ENCODE measurements at places on chromosomes 6 and 20.

DNA sequence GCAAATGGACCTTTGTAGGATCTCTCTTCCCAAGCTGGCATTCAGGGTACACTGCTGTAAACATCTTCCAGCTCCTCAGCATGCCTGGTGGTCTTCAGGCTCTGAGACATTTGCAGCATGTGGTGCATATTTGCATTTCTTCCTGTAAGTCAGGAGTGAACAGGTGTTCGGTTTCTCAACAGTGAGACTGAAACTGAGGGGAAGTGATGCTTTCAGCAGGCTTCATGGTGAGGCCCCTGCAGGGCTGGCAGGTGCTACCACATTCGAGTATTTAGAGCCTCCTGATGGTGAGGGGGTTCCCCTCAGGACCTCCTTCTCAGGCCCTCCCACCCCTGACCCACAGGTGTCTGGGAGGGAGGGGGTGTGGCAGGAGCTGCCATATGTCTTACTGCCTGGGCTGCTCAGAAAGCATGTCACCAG, 15.1 kb downstream of the MYBL2 start:
- no peak for DNase-seq

DNA sequence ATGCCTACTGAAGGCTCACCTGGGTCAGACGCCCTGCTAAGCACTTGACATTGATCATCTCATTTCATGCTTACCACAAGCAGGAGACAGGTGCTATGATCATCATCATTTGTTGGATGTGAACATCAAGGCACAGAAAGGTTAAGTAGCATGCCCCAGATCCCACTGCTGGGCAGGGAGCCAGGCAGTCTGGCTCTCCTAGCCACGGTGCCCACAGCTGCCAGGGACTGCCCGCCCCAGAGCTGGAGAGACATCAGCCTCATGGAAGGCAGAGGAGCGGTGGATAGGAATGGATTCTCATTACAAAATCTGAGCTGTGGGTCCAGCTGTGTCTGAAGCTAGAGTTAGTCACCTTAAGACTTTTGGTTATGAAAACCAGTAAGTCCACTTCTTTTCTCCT, 3.6 kb downstream of the SULF2 start:
- no peak for DNase-seq

GRCh38 chr20:11826334-11826733, 91.4 kb upstream of the BTBD3 start:
- DNase-seq = no peak

DNA sequence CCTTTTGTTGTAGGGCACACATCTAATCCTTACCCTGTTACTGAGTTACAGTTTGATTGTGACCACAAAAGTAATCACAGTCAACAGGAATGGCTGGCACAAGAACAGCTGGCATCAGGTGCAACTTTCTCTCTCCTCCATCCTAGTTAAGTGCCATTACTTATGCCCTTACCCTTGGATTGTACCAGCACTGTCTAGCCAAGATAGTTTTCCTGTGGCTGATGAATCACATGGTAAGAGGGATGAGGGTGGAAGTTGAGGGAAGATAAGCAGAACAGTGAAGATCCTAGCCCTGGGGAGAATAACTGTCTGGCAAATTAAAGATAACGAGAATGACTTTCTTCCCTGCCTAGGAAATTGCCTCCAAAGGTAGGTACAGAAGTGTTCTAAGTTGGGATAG, 42.0 kb downstream of the RNF217 start:
- DNase-seq = no peak

- no peak for DNase-seq
Measured at GRCh38 chr20:53299831-53300230, 293.8 kb downstream of the ZNF217 start.

All from iris pigment epithelial cell (primary cell).